ENCODE measurements at places on chromosomes 1 and 21.

DNA sequence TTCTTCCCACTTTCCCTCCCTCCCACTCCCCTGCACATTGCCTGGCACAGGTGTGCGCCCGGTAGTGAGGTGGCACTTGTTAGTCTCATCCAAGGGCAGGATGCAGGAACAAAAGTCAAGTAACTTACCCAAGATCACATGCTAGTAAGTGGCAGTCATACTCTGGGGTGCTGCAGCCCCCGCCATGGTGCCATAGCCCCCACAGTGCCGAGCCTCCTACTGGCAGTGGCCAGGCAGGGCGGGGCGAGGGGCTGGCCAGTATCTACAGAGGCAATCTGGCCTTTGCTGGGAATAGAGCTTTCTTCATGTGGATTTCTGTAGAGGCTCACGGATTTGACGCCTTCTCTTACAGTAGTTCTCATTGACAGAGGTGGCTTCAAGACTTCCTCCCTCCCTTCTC lies 26.9 kb downstream of the H6PD start:
- no peak for DNase-seq

DNA sequence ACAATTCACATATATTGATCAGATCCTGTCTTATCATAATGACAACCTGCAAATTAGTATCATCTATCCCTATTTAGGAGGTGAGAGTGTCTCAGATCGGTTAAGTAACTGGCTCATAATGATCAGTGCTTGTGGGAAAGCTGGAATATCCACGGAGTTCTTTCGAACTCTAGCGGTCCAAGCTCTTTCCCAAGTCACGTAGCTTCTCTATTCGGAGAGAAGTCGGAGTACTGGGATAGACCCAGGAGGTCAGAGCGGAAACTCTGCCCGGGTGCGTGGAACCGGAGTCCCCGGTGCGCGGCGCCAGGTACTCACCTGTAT lies 339 bp downstream of the PTGS2 start:
- no peak for DNase-seq

GRCh38 chr21:38567335-38567969 lies 69.2 kb upstream of the ERG start:
- no peak for DNase-seq

DNA sequence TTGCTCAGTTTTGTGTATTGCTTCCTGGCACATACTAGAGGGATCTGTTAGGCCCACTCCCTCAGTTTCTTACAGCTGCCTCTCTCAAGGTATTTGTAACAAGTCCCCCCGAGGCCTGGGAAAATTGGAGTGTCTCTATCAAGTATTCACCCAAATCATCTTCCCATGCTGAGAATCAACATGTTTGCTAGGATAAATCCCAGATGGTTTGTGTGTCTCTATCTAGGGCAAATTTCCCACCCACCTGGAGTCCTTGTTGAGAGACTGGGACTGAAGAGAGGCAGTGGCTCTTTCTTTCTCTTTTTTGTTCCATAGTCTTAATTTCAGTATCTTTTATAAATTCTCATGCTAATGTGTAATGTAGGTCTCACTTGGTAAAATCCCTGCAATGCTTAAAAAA lies 58.0 kb downstream of the OLFM3 start:
- DNase-seq: no peak

Measured in stimulated activated CD4-positive, alpha-beta T cell treated with anti-CD3 and anti-CD28 coated beads, TNF-alpha, amount 100 ng/mL, for 4 hours (primary cell).